ENCODE measurements at places on chromosomes 3 and 15.

DNA sequence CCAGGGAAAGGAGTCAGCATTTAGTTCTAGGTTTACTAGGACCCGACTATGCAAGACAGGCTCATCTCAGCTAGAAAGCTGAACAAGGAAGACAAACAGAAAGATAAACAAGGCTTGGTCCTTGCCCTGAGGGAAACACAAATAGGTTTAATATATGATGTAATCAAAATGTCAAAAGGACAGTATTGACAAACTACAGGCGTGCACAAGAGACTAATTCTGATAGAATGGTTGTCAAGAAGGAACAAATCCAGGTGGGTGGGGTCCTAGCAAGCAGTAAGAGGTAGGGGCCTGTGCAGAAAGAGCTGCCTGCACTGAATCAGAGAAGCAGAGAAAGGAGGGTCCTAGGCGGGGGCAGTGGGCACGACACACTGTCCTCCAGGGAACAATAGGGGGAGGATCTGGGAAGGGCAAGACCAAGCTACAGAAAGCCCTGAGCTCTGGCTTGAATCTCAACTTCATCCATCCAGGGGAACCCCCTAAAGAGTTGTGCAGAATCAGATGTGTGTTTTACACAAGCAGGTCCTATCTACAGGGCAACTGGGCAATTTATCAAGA, 23.4 kb downstream of the RFTN1 start:
- no peak for DNase-seq

DNA sequence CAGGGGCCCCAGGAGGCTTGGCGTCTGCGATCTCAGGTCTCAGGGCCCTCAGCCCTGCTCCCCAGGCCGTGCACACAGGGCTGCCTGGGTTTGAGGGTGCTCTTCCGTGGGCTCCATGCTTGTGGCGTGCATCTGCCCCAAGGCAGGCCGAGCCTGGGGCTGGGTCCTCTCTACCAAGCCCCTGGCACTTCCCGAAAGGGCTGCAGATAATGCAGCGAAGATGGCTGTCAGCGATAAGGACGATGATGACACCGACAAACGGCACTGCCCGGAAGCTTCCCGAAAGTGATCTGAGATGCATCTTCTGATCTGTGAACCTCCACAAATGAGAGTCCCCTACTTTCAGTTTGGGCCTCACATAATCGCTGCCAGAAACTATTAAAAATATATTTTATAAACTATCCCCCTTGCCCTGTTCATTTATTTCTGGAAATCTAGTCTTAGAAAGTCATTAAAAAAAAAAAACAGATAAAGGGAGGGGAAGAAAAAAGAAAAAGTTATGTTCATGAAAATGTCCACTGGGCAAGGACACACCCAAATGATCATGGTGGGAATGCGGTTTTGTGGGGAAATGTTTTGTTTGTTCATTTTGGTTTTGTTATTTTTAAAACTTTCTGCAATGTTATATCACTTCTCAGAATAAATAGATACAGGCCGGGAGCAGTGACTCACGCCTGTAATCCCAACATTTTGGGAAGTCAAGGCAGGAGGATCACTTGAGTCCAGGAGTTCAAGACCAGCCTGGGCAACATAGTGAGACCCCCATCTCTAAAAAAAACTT, 51.5 kb downstream of the RPN1 start:
- DNase-seq: no peak

- no peak for DNase-seq
Observed at GRCh38 chr3:128349963-128350599, 116.6 kb downstream of the DNAJB8 start.

- no peak for DNase-seq
Observed at GRCh38 chr3:173003471-173003870, 137.6 kb downstream of the SPATA16 start.

- DNase-seq: no peak
Observed at GRCh38 chr3:60363817-60364216, 887.4 kb downstream of the FHIT start.

DNA sequence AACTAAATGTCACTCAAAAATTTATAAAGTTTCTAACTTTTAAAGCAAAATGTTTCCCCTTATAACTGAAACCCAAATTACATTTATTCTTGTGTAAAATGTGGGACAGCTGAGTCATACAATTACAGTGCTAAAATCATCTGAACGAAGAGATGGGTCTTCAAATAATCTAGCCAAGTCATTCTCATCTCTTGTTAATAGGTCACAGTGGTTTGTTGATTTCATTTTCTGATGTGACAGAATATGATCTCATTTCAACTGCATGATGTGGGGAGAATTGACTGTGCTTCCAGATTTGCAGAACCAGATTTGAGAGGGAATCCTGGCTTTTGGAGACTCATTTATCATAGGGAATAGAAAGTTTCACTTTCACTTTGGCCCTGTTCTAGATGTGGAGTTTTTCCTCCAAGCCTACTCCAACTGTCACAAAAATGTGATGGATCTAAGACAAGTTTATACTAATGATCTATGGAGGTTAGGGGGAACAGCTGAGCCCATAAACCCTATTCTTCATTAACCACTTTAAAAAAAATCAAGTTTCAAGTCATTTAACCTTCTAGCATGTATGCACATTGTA, 685.0 kb downstream of the PDCD6IP start:
- DNase-seq: no peak

GRCh38 chr15:67501836-67502461, 19.0 kb upstream of the C15orf61 start:
- DNase-seq: no peak

GRCh38 chr3:15979495-15979894, 181.7 kb upstream of the ANKRD28 start:
- DNase-seq: no peak

DNA sequence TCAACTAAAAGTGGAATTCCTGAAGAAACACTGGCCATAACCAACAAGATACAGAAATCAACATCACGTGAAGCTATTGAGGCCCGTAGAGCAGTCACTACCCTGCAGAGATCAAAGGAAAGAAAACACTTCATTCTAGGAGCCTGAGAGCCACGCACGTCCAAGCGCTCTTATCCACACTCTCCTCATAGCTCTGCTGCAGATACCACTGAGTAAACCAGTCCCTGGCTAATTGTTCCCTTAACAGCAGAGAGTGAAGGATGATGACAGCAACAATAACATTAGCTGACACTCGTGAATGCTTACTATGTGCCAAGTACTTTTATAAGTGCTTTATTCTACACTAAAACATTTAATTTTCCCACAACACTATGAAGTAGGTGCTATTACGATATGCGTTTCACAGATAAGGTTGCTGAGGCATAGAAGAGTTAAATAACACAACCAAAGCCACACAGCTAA, 271.0 kb upstream of the GADL1 start:
- no peak for DNase-seq

DNA sequence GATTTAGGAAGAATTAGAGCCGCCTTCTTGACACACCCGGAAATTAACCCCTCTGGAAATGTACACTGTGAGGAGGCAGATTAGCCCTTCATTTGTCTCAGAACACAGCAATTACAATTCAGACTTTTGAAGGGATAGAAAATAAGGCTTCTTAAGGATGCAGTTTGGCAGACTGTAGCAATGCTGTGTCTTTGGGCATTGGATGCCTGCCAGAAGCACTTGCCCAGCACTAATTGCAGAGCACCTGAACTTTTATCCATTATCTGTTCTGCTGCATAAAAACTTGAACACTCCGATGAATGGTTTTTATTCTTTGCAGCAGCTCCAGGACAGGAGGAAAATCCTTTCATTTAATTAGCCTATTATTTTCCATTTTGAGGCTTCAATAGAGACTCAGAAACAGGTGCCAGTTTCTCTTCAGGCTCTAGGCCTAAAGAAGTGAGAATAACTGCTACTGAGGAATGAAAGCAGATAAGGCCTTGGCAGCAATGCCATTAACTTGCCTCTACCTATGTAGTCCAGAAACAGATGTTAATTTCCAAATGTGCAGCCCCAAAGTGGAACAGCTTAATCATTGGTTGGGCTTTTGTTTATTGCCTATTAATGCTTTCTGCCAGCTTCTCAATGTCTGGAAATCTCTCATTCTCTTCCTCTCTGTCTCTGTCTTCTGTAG, 418.5 kb downstream of the NSUN3 start:
- DNase-seq: no peak

DNA sequence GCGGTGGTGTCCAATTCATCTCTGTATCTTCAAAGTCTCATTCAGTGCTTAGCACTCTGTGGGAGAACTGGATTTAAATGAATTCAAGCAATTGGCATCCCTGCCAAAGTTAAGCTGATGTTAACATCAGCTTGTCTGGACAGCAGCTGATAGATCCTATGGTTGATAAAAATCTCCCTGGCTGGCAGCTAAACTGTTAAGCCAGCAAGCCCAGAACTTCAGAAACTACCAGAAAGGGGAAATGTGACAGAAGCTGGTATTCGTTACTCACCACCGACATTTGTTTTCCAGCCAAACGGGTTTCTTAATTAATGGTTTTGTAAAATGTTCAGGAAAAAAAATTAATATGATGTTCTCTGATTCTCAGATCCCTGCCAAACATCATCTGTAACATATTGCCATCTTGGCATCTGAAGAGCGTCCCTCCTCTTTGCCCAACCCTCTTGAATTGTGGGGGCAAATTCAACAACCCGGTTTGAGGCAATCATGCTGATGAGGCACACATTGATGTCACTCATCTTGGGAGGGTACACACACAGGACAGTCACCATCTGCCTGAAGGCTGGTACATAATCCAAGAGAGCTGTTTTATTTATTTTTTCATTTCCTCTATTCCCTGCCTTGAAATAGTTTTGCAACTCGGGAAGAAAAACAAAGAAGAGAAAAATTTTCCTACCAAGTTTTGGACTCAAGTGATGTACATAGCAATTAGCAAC, 76.3 kb upstream of the ABHD17C start:
- DNase-seq: no peak

GRCh38 chr3:8793242-8793641, 23.8 kb upstream of the OXTR start:
- DNase-seq: no peak

GRCh38 chr3:58568572-58569286, 8.5 kb downstream of the FAM107A start:
- peak; percentile 65 for DNase-seq

DNA sequence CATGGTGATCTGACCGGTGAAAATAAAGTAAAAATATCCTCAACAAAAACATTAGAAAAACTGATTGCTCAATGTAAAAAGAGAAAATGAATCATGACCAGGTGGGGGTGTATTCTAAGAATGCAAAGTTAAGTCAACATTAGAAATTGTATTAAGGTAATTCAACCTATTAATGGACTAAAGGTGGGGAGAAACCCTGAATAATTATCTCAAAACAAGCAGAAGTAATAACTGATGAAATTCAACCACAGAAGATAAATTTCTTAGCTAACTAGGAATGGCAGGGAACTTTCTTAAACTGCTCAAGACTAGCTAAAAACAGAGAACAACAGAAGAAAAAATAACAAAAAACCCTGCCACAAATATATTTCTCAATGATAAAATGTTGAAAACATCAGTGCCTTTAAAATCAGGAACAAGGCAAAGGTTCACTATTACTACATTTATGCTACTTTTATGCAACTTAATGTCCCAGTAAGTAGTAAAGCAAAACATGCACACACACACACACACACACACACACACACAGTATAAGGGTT, 204.4 kb upstream of the THBS1 start:
- DNase-seq: no peak

DNA sequence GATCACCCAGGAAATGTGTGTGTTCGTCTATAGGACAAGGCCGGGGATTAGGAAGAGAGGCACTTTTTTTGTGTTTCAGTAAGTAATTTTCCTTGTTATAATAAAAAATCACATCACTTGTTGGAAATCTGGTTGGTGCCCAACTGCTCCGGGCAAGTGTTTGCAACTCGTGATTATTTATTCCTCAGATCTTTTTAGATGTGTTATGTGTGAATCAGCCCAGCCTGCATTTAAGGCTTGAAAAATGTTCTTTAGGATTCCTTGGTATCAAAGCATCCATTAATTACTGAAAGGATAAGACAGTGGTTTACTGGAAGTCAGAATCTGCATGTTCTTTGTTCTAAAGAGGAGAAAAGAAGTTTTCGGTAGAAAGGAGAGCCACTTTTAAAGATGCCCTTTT, 345.6 kb downstream of the FEZF2 start:
- no peak for DNase-seq

DNA sequence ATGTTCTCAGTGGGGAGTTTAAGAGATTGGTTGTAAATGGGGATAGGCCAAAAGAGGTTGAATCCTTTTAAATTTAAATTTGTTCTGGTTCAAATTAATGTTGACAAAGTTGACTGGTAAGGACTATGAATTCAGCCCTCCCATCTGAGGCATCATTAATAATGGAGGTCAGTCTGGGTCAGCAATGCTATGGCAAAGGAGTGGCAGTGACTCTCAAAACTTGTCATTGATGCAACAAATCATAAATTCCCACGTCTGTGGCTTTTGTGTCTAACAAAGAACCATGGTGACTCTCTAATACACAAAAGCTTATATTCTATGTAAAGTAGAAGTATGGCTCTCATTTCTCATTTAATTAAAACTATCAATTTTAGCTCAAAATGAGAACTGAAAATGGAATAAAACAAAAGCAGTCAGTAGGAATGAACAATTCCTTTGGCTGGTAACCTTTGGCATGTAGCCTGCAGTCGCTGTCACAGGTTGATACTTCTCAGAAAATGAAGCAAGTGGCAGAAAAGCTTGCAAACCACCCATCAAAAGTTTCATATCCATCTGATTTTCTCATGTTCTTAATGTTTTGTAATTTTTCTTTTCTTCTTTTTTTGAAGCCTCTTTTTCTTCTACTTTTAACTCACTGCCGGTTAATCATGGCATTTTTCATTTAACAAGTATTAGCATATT, 12.2 kb upstream of the ZBED2 start:
- DNase-seq: no peak

GRCh38 chr3:132342610-132343009, 25.4 kb downstream of the ACP3 start:
- no peak for DNase-seq

DNA sequence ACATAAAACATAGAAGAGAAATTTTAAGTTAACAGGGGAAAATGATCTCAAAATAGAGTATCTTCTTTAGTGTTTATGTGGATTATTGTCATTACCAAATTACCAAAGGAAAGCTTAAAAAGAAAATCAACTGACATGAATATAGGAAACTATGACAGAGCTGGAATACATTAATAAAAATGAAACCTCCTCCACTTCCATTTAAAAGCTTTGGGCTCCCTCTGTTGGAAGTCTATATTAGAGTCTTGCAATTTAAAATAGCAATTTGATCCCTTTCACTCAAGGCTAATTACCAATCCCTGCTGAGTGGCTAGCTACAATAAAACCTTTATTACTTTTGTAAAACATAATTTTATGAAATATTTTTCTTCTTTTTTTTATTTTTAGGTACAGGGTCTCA, 61.4 kb upstream of the IMPG2 start:
- DNase-seq: no peak

DNA sequence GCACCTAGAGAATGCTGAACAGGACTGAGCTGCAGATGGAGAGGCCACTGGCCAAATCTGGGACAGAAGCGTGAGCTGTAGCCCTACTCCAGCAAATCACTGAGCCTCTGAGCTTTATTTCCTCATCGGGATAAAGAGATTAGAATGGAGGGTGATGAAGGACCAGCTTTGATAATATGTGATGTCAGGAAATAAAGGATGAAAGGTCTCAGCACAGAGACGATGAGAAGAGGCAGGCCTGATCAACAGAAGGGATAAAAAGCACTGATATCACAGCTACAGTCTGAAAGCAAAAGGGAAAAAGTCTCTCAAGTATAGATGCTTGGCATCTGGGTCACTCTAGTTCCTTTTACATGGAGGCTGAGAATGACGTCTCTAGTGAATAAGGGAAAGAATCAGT, 70.0 kb downstream of the DHX30 start:
- DNase-seq: no peak

All from stimulated activated CD4-positive, alpha-beta T cell treated with anti-CD3 and anti-CD28 coated beads, Interleukin-1b, Interleukin-23, amount 100 ng/mL, for 24 hours (primary cell).